ENCODE measurements at places on chromosomes 12 and 14. TPM values are rescaled to one million over a fixed set of nuclear protein-coding genes. Genes with fewer than 3 reads are reported as not detected.

LRRC74A gene
- not detected for total RNA-seq

JPH4 gene
- not detected for total RNA-seq

ARG2 gene
- total RNA-seq = 1.3 TPM

SOAT2 gene
- 0.23 TPM for total RNA-seq

SLC7A7 gene
- 10.1 TPM for total RNA-seq

TSPAN11 gene
- total RNA-seq = 0.04 TPM

SEL1L gene
- 16.5 TPM for total RNA-seq
